ENCODE measurements at places on chromosomes 11 and 22.

- peak; percentile 38 for DNase-seq
Observed at GRCh38 chr11:92347454-92347853, 122.8 kb downstream of the FAT3 start.

DNA sequence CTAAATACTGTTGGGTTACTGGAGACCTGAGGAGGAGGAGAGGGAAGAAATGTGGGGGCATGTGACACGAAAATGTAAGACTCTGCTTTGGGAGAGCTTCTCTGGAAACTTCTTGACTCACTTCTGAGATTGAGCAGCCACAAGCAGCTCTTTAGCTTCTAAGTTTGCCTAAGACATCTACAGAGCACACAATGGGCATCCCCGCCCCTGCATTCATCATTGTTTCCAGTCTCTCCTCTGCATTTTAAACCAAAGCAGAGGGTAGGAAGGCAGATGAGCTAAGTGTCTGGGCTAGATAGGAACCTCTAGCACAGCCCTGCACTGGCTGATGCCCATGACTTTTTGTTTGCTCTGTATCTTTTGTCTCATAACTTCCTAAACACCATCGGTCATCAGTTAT, 2.1 kb upstream of the OR52D1 start:
- DNase-seq: peak; percentile 26

GRCh38 chr11:83087035-83087434, 15.3 kb upstream of the RAB30 start:
- no peak for DNase-seq

GRCh38 chr22:33853200-33854097, 66.8 kb downstream of the LARGE1 start:
- no peak for DNase-seq

DNA sequence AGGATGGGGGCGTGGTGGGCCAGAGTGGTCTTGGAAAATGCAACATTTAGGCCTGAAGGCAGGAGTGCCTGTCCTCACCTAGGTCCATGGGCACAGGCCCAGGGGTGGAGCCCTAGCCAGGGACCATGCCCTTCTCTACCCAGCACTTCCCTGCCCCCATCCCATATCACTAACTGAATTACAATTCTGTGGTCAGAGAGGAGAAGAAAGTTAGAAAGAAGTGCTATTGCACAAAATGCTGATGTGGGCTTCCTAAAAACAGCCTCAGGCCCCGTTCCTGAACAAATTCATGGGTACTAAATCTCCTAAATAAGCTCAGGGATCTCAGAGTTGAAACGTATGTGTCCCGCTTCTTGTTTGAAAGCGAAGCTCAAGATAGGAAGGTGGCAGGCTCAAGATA, 3.5 kb upstream of the ASRGL1 start:
- no peak for DNase-seq

DNA sequence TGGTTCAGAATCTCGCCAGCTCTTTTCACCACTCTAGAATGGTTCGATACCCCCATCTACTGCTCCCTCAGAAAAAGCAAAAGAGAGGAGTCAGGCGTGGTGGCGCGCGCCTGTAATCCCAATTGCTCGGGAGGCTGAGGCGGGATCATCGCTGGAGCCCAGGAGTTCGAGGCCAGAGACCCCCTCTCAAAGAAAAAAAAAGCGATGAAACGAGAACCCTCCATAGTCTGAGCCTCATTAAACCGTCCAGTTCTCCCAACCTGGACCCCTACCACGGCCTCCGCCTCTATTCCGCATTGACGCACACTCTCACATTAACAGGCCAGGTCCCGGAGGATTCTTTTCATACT, 439 bp downstream of the SPA17 start:
- no peak for DNase-seq

GRCh38 chr11:134951305-134951700, 539.3 kb upstream of the B3GAT1 start:
- peak; percentile 65 for DNase-seq

- peak; percentile 9 for DNase-seq
Observed at GRCh38 chr11:71112990-71113389, 139.4 kb downstream of the SHANK2 start.

GRCh38 chr11:93547773-93548172, 4.6 kb upstream of the SMCO4 start:
- DNase-seq: no peak

- DNase-seq: no peak
Observed at GRCh38 chr22:39546889-39547586, 14.5 kb upstream of the RPS19BP1 start.

DNA sequence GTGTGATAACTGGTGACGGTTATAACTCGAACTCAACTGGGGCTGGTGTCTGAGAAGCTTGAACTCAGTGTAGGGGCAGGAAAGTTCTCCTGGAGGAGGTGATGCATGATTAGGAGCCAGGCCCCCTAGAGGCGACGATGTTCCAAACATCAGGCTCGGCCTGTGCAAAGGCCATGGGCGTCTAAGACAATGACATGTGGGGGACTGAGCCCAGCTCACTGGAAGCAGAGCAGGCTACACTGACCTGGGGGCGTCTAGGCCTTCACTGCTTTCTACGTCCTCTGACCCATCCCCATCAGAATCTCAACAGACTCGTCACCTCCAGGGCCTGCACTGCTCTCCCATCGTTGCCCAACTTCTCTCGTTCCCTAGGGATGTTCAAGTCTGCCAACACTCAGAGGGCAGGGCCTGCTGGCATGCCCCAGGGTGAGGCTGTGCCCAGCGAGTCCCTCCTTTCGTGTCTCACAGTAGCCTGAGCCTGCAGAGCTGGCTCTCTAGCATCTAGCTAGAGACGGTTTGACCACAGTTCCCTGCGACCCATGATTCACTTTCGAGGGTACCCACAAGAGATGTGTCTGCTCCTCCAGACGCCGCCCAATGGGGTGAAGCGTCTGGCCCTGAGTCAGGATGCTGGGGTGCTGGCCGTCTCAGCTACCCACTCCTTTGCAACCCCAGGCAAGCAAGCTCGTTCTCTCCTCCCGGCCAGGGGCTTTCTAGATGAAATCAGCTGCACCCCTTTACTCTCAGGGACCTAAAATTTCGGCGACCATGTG, 1.1 kb upstream of the ATG16L2 start:
- DNase-seq: peak; percentile 86

- peak; percentile 70 for DNase-seq
Observed at GRCh38 chr11:72224564-72225410, at the start of gene INPPL1. Gene INPPL1, plus strand, starts transcription at chr11:72224767. Its CDS starts 218 bp downstream, at chr11:72224985.

- DNase-seq: peak; percentile 32
Observed at GRCh38 chr22:25076336-25076735, 123.3 kb upstream of the CRYBB3 start.

GRCh38 chr22:45476814-45477213, 25.9 kb upstream of the FBLN1 start:
- no peak for DNase-seq

GRCh38 chr22:22449819-22450218, 58.7 kb downstream of the ZNF280B start:
- no peak for DNase-seq

- peak; percentile 74 for DNase-seq
Observed at GRCh38 chr22:43002202-43002586, 12.8 kb downstream of the PACSIN2 start.

DNA sequence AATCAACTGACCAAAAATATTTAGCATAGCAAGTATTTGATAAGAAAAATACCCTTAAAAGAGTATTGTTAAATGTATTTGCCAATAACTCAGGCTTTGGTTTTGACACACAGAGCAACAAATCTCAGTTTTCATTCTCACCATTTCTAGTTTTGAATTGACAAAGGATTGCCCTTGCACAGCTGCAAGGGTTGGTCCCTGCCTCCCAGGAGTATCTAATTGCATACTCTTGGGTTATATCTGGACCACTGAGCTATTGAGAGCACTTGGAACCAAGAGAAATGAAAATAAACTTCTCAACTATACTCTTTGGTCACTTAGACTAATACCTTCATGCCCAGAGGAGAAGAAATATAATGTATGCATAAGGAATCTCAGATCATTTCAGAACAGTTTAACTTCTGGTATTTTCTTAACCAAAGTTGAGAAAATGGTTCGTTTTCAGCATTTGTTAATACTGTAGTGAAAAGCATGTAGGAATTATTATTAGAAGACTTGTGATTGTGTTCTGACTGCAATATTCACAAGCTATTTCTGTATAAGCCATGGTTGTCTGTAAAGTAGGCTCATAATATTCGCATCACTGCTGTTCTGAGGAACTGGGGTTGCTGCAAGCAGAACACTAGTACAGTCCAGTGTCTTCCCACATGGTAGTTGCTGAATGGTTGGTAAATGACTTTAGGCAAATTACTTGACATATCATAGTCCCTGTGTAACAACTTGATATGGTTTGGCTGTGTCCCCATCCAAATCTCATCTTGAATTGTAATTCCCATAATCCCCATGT, 7.9 kb downstream of the C2CD3 start:
- no peak for DNase-seq

- DNase-seq: peak; percentile 71
Observed at GRCh38 chr22:27097933-27098332, 440.5 kb downstream of the MIAT start.

GRCh38 chr22:37053310-37054055, 1.9 kb downstream of the KCTD17 start:
- no peak for DNase-seq

DNA sequence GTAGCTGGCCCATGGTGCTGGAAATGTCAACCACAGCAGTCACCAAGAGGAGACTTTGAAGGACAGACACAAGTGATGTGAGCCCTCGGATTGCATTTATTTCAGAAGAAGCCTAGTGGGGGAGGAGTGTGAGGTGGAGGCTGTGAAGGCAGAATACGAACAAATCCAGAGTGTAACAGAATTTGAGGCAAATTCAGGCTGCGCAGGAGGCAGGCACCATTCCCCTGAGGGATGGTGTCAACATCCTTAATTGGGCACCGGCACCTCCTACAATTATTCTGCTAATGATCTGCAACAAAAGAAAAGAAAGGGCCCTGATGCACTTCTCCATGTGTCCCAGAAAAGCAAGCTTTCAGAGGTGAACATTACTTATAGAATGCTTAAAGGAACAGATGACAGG, 32.2 kb downstream of the CWC15 start:
- no peak for DNase-seq

DNA sequence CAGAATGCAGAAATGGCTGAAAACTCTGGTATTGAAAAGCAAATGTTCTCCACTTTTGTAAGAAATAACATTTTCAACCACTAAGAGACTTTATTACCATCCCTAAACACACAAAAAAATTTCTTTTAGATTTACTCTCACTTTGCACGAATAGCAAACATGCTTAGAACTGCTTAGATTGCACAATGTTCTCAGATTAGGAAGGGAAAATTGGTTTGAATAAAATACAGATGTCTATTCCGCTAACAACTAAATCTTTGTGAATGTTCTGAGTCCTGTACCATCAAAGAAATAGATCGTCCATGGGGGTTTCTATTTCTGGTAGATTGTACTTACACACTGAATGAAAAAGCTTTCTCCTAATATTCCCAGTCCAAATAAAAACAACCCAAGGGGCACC, 40.1 kb downstream of the BDNF start:
- no peak for DNase-seq

GRCh38 chr11:104565583-104565961, 332.7 kb downstream of the CASP12 start:
- DNase-seq: no peak

DNA sequence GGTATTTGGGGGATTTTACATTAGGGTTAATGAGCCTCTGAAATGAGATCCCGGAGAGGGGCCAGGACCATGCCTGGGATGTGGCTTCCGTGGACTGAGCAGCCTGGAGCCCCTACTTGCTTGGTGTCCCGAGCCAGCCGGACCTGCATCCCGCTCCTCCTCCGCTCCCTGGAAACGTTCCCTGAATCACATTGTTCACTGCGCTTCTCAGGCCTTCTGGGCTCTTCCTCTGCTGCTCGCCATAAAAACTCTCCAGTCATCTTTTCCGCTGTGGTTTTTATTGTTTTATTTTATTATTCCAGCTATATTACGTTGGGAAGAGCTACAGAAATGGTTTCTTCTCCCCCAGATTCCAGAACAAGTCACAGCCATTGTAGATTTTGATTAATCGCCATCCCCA, 13.3 kb upstream of the KCNQ1OT1 start:
- DNase-seq: no peak

DNA sequence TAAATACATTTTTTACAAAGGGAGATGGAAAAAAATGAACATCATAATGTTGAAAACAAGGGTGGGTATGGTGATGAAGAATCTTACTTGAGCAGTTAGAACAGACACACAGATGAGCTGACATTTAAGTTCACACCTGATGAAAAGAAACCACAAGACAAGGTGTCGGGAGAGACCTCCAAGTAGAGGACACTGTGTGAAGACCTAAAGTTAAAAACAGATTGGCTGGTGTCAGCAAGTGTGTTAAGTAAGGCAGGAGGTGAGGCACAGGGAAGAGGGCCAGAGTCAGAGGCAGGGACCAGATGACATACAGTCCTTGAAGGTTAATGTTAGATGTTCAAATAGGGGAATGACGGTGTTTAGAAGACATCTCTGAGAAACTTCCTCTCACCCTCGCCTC, 236.8 kb downstream of the FAT3 start:
- DNase-seq: no peak

DNA sequence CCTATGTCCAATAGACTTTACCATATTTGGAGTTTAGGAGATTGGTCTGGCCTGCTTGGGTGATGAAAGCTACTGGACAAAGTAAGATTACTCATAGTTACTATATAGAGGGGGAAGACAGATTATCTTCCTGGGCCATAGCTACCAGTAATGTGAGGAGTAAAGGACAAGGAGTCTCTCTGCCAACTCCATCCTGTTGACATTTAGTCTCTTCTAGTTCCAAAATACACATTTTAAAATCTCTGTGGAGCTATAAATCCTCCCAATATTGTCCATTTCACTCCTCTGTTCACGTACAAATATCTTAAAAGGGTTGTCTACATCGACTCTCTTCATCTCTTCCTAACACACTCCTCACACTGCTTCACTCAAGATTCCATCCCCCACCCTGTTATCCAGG, 1.1 kb upstream of the OR51D1 start:
- DNase-seq: no peak

GRCh38 chr22:33450756-33451155, 392.6 kb upstream of the SYN3 start:
- DNase-seq: no peak

- DNase-seq: no peak
Observed at GRCh38 chr11:77059806-77060205, 7.0 kb upstream of the CAPN5 start.

DNA sequence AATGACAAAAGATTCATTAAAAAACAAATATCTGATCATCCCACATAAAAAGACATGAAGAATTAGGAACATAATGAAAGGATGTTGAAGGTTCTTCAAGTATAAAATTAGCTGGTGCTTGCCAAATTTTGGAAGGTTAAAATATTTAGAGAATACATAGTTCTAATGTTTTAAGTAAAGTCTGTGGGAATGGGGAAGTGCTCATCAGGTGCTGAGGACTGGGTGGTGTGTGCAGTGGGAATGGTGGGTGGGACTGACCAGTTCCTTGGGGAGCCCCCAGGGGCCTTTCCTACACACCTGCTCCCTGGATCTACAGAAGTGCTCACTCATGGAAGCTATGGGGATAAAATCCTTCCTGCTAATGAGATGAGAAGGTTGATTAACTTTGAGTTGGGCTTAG, 11.8 kb downstream of the LDLRAD3 start:
- DNase-seq: no peak
